COLO829 (cell line): ENCODE measurements at places on chromosomes 12 and 14.

- DNase-seq, result no peak
Observed at GRCh38 chr14:85254711-85255110, 275.2 kb upstream of the FLRT2 start.

GRCh38 chr12:8985213-8985754 is 4.1 kb upstream of the KLRG1 start:
- DNase-seq, result no peak

- DNase-seq, result no peak
Observed at GRCh38 chr12:120284381-120284780, 7.3 kb downstream of the RNU4-2 start.

- DNase-seq, result no peak
Observed at GRCh38 chr12:126856958-126857357, 1410.0 kb upstream of the TMEM132C start.

DNA sequence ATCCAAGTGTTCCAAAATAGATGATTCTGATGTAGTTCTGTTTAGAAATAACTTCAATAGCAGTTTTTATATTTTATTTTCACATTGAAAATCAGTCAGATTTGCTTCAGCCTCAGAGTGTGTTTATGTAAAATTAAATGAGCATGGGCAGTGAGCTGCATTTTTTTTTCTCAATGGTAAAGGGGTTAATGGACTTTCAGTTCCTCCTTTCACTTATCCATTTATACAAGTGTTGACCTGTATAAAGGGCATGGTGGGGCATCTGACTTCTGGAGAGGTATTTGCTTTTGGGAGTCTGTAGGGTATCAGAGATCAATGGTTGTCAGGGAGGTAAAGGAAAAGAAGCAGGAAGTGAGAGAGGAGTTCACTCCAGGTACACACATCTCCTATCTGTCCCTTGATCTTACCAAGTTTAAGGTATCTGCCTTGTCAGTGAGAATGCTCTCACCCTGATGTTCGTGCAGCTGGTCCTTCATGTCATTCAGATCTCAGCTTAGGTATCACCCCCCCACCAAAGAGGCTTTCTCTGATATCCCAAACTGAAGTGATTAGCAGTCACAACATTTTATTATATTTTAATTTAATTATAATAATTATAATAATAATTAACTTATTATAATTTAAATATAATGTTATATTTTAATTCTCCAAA is 181.6 kb upstream of the LMNTD1 start:
- DNase-seq, result no peak

DNA sequence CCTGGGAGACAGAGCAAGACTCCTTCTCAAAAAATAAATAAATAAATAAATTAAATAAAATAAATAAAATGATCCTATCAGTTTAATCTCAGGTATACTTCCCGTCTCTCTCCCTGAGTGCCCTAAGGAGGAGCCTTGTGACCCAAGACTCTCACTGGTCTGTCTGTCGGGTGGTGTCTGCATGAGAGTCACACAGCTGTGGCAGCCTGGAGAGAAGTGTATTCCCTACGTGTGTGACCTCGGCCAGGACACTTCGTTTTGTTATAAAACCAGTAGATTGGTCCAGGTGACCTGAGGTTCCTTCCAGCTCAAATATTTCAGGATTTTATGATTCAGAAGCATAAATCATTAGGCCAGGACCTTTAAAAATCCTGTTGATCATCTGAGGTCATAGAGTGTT is 4.8 kb downstream of the SYNE3 start:
- no peak for DNase-seq

DNA sequence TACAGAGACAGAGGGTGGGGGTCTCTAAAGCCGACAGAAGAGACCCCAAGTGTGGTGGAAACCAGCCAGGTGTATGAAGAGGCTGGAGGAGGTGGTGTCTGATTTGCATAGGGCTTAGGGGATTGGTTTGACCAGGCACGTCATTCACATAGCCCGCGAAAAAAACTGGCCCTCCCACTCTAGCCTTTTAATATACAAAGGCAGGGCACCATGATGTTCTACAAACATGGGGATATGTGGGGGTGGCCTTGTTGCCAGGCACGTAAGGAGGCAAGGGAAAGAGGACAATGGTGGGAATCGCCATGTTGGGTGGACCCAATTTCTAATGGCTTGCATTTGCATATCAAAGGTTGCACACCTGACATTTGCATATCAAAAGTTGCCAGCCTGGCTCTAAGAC is 13.2 kb downstream of the LALBA start:
- no peak for DNase-seq

DNA sequence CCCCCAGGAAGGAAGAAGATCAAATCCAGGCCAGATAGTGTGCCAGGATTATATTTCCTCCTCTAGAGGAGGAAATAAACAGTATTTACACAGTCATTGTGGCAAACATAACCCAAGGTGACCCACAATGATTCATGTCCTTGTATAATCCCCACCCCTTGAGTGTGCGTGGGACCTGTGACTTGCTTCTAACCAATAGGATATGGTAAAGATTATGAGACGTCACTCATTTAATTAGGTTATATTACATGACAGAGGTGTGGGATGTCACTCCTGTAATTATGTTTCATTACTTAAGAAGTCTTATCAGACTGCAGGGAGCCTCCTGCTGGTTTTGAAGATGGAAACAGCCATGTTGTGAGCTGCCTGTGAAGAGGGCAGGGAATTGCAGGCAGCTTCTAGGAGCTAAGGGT is 12.2 kb upstream of the CATSPERB start:
- DNase-seq, result no peak

- no peak for DNase-seq
Observed at GRCh38 chr14:73727166-73727565, 13.0 kb upstream of the PNMA1 start.

- no peak for DNase-seq
Observed at GRCh38 chr12:108819920-108820706, 37.3 kb downstream of the SSH1 start.

GRCh38 chr12:50581226-50582184 is 76.7 kb downstream of the DIP2B start:
- no peak for DNase-seq

DNA sequence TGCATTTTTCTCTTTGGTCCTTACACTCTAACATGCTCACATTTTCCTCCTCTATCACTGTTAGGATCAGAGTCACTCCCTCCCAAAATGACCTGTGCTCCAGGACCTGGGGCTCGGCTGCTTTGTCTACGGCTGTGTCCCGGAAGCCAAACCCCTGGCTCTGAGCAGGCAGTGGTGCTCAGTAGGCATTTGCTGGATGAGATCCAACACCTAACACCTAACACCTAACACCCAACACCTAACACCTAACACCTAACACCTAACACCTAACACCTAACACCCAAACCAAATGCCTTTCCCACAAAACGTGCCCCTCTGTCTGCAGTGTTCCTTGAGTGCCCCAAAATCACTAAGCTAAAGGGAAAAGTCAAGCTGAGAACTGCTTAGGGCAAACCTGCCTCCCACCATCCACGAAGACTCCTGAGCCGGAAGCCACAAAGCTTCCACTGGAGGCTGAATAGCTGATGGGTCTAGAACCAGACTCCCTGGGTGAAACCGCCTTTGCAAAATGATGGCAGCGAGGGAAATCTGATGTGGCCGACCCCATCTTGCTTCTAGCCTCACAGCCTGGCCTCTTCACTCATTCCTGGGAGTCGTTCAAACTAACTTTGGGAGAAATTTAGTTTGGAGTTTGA is 29.2 kb downstream of the HSP90AA1 start:
- no peak for DNase-seq

DNA sequence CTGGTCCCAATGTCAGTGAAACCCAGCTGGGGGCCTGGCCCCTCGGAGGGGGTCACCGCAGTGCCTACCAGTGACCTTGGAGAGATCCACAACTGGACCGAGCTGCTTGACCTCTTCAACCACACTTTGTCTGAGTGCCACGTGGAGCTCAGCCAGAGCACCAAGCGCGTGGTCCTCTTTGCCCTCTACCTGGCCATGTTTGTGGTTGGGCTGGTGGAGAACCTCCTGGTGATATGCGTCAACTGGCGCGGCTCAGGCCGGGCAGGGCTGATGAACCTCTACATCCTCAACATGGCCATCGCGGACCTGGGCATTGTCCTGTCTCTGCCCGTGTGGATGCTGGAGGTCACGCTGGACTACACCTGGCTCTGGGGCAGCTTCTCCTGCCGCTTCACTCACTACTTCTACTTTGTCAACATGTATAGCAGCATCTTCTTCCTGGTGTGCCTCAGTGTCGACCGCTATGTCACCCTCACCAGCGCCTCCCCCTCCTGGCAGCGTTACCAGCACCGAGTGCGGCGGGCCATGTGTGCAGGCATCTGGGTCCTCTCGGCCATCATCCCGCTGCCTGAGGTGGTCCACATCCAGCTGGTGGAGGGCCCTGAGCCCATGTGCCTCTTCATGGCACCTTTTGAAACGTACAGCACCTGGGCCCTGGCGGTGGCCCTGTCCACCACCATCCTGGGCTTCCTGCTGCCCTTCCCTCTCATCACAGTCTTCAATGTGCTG is 11.0 kb downstream of the ZBTB39 start:
- DNase-seq, result no peak

DNA sequence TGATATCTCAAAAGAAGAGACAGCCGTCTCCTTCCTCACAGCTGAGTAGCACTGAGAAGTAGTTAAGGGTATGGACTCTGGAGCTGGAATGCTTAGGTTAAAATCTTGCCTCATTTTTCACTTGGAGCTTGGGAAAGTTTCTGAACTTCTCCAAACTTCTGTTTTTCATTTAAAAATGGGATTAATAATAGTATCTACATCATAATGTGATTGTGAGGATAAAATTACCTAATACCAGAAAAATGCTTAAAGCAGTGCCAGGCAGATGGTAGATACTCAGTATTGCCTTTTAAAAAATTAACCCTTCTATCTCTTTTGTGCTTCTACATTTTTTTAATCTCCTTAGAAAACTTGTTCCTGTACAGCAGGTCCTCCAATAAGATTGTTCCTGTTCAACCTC is 63.1 kb downstream of the A2M start:
- DNase-seq, result no peak

GRCh38 chr14:39884091-39884490 is 451.9 kb upstream of the FBXO33 start:
- no peak for DNase-seq

DNA sequence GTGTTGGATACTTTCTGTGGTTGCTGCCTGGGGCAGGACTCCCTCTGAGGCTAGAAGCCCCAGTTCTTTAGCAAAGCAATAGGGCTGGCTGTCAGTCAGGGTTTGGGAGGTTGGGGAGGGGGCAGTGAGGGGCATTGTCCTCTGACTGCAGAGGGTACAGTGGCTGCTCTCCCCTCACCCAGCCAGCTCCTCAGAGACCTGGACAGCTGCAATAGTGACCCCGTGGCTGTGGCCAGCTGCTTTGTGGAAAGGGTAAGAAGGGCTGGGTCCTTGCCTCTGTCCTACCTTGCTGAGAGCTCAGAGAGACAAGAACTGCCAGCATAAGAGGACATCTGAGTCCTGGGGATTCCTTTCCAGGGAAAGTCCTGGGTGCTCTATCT is 25.8 kb downstream of the PLEKHG3 start:
- DNase-seq, result no peak

GRCh38 chr12:77060136-77060882 is 5.1 kb downstream of the E2F7 start:
- no peak for DNase-seq

- DNase-seq, result no peak
Observed at GRCh38 chr12:52573743-52574142, at the start of gene KRT74. Gene KRT74, minus strand, starts transcription at chr12:52573843. Its CDS starts 66 bp downstream, at chr12:52573777.

GRCh38 chr12:58588770-58589169 is 331.5 kb downstream of the LRIG3 start:
- no peak for DNase-seq

GRCh38 chr12:119692997-119693396 is 25.1 kb downstream of the PRKAB1 start:
- DNase-seq, result no peak

- no peak for DNase-seq
Observed at GRCh38 chr14:30657606-30658163, 35.6 kb downstream of the SCFD1 start.

DNA sequence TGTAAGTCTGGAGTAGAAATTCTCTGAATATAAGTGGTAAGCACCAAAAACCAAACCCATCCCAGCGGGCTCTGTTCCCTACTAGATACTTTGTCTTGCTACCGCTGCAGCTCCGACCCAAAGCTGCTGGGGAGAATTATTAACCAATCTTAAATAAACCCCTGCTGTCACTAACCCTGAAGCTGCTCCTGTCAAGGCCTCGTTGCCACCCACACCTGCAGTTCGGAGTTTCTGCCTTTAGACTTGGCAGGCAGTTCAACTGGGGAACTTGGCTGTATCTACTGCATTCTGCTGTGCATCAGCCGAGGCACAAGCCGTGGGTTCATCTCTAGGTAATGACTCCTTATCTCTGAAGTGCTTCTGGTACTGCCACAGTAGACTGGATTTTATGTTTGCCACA is 55.5 kb downstream of the PPM1A start:
- DNase-seq, result no peak

GRCh38 chr14:73293782-73294781 is 56.8 kb downstream of the PAPLN start:
- no peak for DNase-seq
